ENCODE measurements at places on chromosomes 2 and 18. TPM values are rescaled to one million over a fixed set of nuclear protein-coding genes. Genes with fewer than 3 reads are reported as not detected.

DNA sequence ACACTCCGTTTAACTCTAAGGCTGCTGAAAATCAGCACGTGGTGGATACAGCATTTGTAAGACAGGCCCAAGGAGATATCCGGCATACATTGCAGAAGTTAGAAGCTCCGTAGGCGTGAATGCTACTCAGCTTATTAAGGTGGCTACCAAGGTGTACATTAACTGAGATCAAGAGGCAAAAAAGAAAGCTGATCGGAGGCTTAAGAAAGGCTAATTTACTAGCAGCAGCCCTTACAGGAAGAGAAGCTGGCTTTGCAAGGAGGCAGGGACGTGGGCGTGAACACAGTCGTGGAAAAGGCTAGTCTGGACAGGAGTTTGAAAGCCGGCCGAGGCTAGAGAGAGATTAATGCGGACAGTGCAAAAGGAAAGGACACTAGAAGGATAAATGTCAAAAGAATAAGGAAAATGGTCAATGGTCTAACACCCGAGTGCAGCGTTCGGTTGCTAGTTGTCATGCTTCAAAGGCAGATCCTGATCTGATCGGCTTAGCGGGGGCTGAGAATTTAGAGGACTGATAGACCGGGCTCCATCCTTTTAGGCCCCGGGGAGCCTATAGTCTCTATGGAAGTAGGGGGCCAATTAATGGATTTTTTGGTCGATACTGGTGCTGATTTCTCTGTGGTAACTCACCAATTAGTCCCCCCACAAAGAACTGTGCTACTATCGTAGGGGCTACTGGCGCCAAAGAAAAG, 45.6 kb upstream of the SELENOI start:
- H3K27ac ChIP-seq, result no peak overlapping the region
- no peak for DNase-seq
- peaks cover 14% of the 10 kb centered on the region for H3K4me1 ChIP-seq
- peak overlapping the region; percentile 49 for H3K4me3 ChIP-seq
- H3K36me3 ChIP-seq, result no peaks in the 10 kb centered on the region

SKOR2 gene
- not detected for total RNA-seq

IL1R1 gene
- total RNA-seq, result 3.7 TPM

- H3K4me3 ChIP-seq, result no peak overlapping the region
- peaks cover 28% of the 10 kb centered on the region for H3K36me3 ChIP-seq
- no peaks in the 10 kb centered on the region for H3K27me3 ChIP-seq
- no peaks in the 10 kb centered on the region for H3K4me1 ChIP-seq
- DNase-seq, result no peak
These were observed 37.7 kb downstream of the PIK3C3 start for GRCh38 chr18:41992703-41993102.

DNA sequence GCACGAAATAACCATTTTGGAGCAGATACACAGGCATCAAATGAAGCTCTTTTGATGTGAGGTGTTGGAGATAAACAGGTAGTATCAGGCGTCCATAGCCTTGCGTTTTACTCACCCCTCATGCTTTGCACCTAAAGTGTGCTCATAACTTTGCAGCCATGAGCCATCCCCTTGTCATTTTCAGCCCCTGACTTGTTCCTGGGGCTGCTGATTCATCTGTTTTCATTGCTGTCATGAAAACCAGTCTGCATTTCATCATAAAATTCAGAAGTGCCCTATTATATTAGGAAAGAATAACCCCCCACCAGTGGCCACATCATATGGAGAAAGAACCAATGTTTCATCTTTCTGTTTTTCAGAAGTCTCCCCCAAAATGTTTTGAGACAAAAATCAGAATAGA, 329.7 kb upstream of the NRP2 start:
- H3K4me1 ChIP-seq, result no peaks in the 10 kb centered on the region
- no peak overlapping the region for H3K4me3 ChIP-seq

All from CD8-positive, alpha-beta memory T cell (primary cell).